ENCODE measurements at places on chromosomes 2 and 18. TPM values are rescaled to one million over a fixed set of nuclear protein-coding genes. Genes with fewer than 3 reads are reported as not detected.

Gene MBP
- total RNA-seq = 47.4 TPM

Gene TCF7L1
- total RNA-seq = 1.8 TPM

Gene FKBP1B
- total RNA-seq = 2.7 TPM

Gene UBE2E3
- total RNA-seq = 66.6 TPM

Gene CAPN10
- total RNA-seq = 40.1 TPM

Gene MYCN
- not detected for total RNA-seq

Gene SESTD1
- total RNA-seq = 21.3 TPM

Gene NR4A2
- 12.0 TPM for total RNA-seq

Gene BOLL
- not detected for total RNA-seq

Gene CD8B2
- not detected for total RNA-seq

Gene SERPINB3
- total RNA-seq = 5.6 TPM

Gene ANKRD30BL
- not detected for total RNA-seq

Gene CCDC85A
- total RNA-seq = 1.1 TPM

Gene LIMS4
- total RNA-seq = 0.33 TPM

Gene CNDP1
- total RNA-seq = not detected

Gene ACMSD
- not detected for total RNA-seq

Gene VIT
- not detected for total RNA-seq
